ENCODE measurements at places on chromosomes 16 and 17.
A peak's percentile ranks its signal among the peaks of the same experiment; 100 is the strongest.

- DNase-seq = no peak
Measured at GRCh38 chr16:67412294-67412693, 4.0 kb downstream of the ZDHHC1 start.

- DNase-seq = no peak
Measured at GRCh38 chr17:77140878-77141767, at the start of gene SEC14L1. Gene SEC14L1, plus strand, starts transcription at chr17:77140969. Its CDS starts 2,628 bp downstream, at chr17:77143597.

GRCh38 chr16:68445458-68445857 is 2.9 kb downstream of the SMPD3 start:
- DNase-seq = no peak

GRCh38 chr16:82767198-82767597 is 140.4 kb downstream of the CDH13 start:
- DNase-seq = no peak

DNA sequence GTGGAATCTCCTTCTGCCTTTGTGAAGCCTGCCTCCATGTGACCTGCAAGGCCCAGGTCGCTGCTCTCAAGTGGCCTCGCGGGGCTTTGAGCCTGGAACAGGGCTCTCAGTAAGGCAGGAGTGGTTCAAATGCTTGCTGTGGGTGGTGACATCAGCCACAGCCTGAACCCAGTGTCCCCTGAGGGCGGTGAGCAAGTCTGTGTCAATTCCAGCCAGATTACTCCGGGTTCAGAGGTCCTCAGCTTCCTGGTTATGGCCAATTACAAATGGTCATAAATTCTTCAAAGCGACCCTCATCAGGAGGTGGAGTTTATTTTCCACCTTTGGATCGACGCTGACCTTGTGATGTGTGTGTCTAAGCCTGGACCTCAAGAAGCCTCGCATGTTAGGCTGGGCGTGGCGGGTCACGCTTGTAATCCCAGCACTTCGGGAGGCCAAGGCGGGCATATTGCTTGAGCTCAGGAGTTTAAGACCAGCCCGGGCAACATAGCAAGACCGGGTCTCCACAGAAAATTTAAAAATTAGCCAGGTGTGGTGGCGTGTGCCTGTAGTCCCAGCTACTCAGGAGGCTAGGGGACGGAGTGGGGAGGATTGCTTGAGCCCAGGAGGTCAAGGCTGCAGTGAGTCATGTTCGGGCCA is 17.3 kb downstream of the LGALS3BP start:
- peak; percentile 65 for DNase-seq

GRCh38 chr17:2259769-2260536 is 43.6 kb downstream of the SMG6 start:
- no peak for DNase-seq

Data from T1000 (cell line).